ENCODE measurements at places on chromosomes 16 and 17.

GRCh38 chr16:30637944-30638343 is 12.8 kb upstream of the PRR14 start:
- peak; percentile 72 for DNase-seq

- no peak for DNase-seq
These were observed 20.9 kb downstream of the LDAF1 start for GRCh38 chr16:21179126-21179982.

DNA sequence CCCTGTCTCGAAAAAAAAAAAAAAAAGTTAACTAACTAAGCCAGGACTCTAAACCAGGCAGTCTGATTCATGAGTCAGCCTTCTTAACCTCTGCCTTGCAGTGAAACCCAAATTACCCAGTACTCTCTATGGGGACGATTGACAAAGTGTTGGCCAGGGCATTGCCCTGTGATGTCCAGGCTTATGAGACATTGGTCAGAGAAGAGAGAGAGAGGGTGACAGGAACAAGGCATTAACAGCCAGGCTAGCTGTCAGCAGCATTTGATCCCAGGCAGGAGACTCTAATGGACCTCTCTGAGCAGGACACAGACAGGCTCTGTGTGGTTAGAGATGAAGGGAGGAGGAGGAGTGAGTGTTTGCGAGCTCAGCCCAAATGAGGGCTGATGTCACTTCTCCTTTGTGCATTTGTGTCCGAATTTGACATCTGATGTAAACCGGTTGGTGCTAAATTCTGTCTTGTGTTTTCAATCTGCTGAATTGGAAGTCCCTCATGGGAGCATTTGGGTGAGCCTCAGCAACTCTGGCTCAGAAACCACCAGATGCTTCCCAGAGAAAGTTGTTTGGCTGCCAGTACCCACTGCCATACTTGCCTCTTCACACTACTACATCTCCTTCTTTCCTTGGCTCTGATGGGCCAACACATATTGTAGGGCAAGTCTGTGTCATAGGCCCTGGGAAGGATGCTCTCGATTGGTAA is 4.3 kb upstream of the MYL4 start:
- DNase-seq = peak; percentile 85

DNA sequence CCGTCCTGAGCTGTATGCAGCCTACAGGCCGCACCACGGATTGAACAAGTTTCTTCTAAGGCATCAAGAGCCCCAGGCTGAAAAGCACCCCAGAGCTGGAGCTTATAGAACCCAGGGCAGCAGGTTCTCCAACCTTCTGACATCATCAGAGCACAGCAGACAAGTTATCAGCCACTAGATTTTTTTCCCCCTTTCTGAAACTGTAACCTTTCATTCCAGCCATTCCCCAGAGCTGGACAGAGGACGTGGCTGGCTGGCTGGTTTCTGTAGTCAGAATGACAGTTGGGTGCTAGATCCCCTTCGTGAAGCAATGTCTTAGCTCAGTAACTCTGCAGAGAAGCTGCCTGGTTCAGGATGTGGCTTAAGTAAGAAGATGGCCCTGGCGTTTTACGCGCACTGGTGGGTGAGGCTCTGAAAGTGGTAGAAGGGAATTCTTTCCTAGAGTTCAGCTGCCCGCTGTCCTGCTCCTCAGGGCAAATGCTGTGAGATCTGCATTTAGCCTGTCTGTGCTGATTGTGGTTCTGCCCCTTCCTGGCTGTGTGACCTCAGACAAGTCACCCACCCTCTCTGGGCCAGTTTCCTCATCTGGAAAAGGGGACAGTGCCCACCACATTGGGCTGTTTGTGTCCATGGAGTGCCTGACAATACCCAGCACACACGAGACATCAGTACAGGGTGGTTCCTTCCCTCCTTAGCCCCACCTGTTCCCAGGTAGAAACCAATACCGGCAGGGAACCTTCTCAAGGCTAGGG is 9.1 kb downstream of the DEXI start:
- no peak for DNase-seq

GRCh38 chr17:28700278-28700677 is 11.4 kb downstream of the PROCA1 start:
- no peak for DNase-seq

GRCh38 chr17:46184696-46185095 is 8.5 kb downstream of the KANSL1 start:
- DNase-seq = no peak

DNA sequence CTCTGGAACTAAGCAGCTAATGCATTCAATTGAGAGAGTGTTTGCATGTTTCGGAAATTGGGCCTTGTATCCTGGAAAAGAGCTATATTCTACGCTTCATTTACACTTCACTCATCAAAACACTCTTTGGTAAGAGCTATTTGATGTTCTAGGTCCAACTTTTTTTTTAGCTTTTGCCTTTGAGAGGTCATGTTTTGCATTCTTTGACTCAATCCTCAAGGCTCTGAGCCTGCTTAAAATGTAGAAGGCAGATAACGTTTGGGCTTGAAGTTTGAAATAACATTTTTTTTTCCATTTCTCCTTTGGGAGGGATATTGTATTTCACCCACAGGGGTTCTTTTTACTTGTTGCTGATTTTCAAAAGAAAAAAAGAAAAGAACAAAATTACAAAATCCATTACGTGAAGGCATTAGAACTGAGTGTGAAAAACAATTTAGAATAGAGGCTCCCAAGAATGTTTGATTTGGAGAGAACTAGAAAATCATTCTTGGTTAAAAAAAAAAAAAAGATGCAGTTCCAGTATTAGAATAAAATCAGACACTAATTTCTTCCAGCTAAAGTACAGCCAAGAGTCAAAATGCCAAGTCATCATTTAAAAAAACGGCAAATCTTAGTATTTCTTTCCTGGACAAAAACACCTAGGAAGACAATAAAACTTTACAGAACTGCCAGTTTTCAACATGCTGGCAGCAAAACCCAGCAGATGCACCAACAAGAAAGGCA is 268.5 kb downstream of the GRIN2A start:
- DNase-seq = no peak

DNA sequence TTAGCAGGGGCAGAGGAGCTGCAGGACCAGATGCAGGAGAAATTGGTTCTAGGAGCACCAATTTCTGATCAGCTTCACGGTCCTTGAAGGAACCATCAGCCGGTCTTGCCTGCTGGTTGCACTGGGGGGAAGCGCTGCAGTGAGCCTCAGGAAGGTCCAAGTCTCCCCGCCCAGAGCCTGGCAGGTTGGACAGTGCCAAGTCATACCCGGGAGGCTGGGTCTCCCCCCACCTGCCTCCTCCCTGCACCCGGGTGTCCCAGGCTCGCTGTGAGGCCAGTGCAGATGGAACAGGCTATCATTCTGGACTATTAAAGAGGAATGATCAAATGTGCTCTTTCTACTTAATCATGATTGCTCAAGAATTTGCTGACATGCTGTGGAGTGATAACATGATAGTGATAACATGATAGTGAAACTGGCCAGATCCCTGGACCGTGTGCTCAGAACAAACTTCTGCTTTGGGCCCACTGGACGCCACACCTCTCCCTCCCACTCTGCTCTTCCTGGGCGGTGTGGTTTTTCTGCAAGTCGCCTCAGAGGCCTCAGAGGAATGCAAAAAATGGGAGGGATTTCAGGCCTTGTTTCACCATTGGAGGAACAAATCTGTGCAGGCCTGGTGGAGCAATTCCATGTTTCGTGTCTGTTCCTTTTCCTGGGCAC is 236.0 kb downstream of the IRF8 start:
- DNase-seq = no peak

GRCh38 chr17:13265311-13265710 is 247.5 kb upstream of the ELAC2 start:
- no peak for DNase-seq

DNA sequence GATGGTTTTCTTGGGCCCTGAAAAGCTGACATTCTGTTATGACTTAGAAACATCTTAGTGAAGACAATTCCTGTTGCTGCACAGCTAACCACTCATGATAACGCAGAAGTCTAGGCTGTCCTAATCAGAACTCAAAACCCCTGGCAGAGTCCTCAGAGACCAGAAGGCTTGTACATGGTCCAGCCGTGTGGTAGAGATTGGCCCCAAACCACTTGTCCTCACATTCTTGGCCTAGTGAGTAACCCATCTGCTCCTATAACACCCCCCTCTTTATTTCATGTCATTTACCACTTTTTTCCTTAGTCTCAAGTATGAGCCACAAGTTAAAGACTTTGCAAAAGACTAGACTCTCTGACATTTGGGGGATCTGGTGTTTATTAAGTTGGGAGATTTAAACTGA is 116.5 kb upstream of the ADAMTS18 start:
- peak; percentile 64 for DNase-seq

GRCh38 chr17:78046923-78047322 is 81.6 kb downstream of the TMC6 start:
- DNase-seq = no peak

DNA sequence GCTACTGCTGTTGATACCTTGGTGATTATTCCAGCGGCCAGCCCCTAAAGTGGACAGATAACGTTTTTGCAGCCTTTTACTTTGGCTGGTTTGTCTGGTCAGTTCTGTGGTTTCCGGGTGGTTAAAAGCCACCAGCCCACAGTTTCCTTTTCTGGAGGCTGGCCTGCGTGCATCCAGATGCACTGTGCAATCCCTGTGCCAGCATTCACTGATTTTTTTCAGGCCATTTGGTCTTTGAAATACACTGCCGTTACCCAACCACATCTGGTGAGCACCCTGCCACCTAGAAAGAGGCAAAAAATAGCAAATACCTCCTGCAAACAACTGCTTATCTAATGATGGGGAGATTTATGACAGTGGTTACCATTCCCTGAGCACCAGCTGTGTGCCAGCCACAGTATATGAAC is 797 bp downstream of the NUDT7 start:
- peak; percentile 77 for DNase-seq

- DNase-seq = no peak
These were observed 9.8 kb downstream of the ASPSCR1 start for GRCh38 chr17:81987161-81987770.

- peak; percentile 38 for DNase-seq
These were observed 27.1 kb upstream of the SLC39A11 start for GRCh38 chr17:73119631-73120030.

DNA sequence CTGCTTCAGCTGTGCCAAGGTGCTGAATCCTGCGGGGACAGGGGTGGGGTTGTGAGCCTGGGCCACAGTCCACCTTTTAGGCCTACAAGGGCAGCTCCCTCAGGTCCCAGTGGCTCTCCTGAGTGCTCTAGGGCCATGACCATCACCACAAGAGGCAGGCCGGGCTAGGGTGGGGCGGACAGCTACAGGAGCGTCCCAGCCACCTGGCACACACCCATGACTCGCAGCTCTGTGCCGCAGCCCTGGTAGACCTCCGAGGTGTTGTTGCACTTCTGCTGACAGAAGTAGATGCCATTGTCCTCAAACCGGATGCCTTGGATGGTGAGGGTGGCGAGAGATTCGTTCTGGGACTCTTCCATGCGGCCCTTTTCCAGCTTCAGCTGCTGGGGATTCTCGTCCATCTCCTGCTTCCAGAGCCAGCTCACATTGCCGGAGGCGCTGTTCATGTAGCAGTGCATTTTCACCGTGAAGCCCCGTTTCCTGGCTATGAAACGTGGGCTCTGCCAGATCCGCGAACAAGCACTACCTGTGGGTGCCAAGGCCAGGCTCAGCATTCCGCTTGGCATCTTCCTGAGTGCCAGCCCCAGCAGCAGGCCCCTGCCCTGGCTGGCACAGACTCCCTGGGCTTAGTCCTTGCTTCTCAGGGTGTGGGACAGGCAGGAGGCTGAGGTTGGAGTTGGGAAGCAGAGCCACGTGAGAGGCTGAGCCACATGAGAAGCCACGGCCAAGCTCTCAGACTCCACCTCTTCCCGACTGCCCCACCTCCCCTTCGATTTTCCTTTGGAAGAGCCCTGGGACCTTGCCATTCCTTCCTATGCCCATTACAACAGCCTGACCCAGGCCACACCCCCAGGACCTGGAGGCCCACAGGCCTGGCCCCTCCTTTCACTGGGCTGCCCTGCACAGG is 2.0 kb downstream of the CD79B start:
- DNase-seq = peak; percentile 45

DNA sequence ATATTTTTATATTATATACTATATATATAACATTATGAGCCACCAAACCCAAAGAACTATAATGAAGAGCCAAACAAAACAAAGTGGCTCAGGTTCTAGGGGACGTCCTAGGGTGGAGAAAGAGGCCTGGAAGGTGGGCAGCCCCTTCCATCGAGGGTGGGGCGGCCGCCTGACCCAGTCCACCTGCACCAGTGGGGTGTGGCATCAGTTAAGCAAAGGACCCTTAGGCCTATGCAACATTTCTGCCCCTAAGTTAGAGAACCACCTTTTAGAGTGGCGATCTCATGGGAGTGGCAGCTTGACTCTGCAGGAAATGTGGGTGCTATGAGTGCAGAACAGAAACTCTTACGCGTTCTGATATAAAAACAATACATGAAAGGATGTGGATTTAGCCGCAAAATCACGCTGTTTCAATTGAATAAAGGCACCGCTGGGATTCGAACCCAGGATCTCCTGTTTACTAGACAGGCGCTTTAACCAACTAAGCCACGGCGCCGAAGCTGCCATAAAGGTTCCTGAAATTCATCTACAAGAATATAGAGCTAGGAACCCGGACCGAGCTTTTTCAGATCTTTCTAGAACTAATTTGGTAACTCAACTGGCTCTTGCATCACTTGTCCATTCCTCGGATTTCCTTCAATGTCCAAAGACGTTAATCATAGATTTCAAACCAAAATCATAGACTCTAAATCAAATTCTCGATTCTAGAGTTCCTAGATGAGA is 15.6 kb upstream of the AURKB start:
- DNase-seq = peak; percentile 84

DNA sequence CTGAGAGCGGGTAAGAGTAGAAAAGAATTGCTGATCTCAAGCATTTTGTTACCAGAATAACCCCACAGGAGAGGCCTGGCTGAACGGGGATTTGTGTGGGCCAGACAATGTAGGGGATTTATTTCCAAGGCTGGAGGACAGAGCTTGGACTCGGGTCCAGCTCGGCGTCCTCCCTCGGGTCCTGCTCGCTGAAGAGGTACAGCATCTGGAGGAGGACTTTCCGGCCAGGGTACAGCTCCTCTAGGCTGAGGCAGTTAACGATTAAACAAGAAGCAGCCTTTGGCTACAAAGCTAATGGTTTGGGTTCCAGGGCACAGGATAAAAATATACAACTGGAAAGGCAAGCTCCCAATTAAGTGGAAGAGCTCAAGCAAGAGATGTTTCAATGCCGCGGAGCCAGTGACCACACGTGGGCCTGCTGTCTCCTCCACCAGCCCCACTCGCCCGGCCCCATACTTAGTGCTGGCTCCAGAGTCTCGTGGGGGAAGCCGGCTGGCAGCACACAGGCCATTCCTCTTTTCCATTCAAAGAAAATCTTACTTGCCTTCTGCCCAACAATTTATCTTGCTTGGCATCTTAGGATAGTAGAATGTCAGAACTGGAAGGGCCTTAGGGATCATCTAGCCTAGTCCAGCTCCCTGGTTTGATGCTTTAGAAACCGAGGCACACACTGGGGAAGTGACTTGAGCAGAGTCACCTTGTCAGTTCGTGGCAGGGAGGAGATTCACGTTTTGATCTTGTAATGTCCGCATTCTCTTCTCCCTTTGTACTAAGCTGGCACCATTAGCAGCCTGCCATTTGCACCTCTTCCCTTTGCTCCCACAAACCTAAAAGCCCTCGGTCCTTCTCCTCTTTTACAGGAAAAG is 85.9 kb upstream of the TBX2 start:
- no peak for DNase-seq

DNA sequence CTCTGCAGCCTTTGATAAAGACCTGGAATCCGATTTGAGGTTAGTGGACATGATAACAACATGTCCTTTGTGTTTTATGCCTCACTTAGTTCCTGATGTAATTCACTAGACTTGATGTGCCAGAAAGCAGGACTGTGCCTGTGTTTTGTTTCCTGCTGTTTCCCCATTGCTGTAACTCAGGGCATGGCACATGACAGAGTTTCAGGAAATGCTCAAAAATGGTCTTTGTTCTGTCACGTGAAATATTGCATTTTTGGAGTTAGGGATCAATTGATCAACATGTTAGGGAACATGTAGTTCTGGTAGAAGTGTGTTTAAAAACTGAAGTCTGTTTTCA is 32.8 kb downstream of the DHX38 start:
- no peak for DNase-seq

Measured in M059J (cell line).